NCI-H446 treated with DMSO at 0.1 percent for 48 hours (cell line): ENCODE measurements at places on chromosomes 3 and 15.

DNA sequence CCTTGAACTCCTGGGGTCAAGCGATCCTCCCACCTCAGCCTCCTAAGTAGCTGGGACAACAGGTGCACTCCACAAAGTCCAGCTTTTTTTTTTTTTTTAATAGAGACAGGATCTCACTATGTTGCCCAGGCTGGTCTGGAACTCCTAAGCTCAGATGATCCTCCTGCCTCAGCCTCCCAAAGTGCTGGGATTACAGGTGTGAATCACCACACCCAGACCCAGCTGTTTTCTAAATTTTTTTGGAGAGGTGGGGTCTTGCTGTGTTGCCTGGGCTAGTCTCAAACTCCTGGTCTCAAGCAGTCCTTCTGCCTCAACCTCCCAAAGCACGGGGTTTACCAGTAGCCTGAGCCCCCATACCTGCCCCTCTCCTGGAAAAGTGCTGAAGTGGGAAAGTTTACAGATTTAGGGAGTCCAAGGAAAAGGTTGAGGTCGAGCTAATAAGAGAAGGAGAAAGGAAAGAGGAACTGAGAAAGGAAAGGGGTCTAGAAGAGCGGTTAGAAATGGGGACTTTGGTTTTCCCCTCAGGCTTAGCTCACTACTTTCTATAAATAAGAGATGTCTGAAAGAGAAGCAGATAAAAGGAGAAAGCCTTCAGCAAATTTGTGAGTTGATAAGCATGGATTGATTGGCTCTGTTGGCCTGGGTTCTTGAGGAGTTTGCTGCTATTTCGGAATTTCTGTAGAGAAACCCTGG lies 23.6 kb downstream of the UBE2E1 start:
- no peak for DNase-seq

DNA sequence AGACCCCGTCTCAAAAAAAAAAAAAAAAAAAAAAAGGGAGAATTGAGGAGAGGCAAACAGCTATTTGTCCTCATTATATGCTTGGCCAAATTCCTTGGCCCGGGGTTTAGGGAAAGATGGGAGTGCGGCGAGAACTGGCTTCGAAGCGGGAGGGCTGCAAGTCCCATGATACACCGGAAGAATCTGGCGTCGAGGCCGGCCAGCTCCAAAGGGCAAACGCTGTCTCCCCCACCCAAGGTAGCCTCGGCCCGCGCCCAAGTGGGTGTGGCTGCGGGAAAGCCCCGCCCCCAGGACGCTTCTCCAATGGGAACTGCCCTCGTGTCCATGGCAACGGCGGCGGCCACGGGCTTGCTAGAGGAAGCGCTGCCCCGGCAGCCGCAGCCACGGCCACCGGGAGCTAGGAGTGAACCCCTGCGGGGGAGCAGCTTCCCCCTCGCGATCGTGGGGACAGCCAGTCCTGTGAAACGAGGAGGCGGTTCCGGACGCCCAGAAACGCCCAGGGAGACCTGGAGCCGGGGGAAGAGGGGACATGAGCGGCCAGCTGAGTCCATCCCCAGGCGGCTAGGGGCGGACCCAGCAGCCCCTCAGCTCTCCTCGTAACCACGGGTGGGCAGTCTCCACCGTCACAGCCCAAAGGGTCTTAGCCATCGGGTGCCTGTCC lies at the start of gene TTLL13:
TSS of gene TTLL13 (plus strand) at position 354 of the 661 bp plus-strand sequence. CDS start 1,075 bp downstream, outside the sequence.
- DNase-seq, result peak; percentile 65

DNA sequence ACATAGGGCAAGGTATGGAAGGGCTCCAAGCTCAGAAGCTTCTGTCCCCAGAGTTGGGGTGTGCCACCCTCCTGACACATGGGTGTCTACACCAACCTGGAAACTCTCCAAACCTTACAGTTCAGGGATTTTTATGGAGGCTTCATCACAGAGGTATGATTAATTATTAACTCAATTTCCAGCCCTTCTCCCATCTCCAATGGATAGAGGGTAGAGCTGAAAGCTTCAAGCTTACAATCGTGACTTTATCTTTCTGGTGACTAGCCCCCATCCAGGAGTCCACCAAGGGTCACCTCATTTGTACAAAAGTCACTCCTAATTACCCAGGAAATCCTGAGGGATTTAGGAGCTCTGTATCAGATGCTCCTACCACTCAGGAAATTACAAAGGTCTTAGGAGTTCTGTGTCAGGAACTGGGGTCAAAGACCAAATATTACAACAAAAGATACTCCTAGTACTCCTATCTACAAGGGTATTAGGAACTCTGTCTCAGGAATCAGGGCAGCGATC lies 62.7 kb downstream of the TFDP2 start:
- DNase-seq, result no peak

- peak; percentile 12 for DNase-seq
Measured at GRCh38 chr3:19866751-19867347, 67.2 kb downstream of the EFHB start.

DNA sequence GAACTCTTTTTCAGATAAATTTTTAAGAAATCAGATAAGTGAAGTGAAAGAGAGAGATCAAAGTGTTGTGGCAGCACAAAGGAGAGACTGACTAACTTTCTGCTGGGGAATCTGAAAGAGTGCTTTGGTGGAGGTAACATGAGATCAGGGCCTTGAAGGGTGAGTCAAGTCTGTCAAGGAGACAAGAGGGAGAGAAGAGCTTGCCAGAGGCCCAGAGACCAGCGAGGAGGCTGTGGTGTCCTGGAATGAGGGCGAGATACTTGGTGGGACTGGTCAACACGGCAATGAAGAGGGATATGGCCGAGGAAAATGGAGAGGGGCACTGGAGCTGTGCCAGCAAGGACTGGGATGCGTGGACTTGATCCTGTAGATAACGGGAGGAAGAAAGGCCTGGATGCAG lies 4.6 kb downstream of the TADA3 start:
- no peak for DNase-seq

GRCh38 chr3:89635137-89635536 lies 527.7 kb downstream of the EPHA3 start:
- DNase-seq, result no peak

DNA sequence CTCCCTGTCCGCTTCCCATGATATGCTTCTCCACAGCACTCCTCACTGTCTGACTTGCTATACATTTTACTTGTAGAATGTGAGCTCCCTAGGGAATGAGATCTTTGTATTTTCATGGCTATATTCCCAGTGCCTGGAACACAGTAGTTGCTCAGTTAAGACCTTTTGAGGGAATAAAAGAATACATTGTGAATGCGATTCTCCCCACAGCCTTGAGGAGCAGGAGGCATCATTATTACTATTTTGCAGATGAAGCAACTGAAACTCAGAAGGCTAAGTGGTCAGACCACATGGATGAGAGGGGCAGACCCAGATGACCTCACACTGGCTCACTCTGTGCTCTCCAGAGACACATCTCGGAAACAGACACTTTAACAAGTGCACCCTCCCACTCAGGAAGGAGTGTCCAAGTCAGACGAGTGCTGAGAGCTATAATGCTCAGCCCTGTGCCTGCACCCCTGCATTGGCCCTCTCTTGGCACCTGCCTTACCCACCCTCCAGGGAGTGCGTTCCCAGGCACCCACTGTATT lies 46.8 kb downstream of the SST start:
- no peak for DNase-seq

GRCh38 chr3:66464512-66464894 lies 36.3 kb downstream of the LRIG1 start:
- no peak for DNase-seq

DNA sequence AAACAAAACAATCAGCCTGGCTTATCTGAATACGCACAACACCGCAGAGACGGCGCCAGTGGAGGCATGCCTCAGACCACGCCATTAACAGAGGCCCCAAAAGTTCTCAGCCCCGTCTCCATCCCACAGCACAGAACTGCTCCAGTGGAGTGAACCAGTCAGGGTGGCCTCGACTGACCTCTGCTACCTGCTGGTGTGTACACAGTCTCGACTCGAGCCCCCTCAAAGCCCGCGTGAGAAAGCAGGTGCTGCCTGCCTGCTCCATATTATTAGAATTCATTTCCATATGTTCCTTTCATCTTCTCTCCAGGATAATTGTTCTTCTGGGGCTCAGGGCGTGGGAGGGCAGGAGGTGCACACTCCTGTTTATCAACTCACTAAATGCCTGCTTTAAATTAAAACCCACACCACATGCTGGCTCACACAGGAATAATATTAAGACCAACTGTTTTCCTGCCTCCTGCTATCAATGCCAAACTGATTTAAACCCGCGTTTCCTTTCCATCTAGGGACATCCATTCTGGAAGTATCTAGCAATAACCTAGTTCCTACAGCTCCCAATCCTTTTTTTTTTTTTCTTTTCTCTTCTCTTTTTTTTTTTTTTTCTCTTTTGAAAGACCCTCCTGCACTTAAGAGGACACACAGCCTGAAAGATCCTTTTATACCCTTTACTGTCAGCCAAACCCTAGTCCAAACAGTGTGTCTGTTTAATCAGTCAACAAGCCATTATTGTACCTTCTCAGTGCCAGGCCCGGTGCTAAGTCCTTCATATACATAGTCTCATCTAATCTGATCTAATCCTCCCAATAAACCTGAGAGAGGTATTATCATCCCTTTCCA lies 101.2 kb downstream of the TLE3 start:
- DNase-seq, result no peak

DNA sequence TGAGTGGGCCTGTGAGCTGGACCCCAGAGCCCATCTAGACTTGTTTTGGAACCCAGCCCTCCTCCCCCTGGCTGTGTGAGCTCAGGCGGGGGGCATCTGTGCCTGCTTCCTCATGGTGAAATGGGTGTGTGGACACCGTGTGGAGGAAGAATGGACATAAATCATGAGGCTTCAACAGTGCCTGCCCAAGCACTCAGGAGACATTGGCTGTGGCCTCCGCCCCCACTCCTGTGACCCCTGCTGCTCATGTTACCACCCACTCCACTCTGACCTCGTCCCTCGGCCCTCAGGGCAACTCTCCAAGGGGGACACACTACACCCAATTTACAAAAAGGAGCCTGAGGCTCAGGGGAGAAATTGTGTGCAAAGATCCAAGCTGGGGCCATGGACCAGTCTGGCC lies 16.6 kb downstream of the TPRA1 start:
- no peak for DNase-seq

GRCh38 chr3:16053794-16054193 lies 120.7 kb upstream of the GALNT15 start:
- no peak for DNase-seq

GRCh38 chr15:80953953-80954778 lies 35.5 kb downstream of the MESD start:
- no peak for DNase-seq

DNA sequence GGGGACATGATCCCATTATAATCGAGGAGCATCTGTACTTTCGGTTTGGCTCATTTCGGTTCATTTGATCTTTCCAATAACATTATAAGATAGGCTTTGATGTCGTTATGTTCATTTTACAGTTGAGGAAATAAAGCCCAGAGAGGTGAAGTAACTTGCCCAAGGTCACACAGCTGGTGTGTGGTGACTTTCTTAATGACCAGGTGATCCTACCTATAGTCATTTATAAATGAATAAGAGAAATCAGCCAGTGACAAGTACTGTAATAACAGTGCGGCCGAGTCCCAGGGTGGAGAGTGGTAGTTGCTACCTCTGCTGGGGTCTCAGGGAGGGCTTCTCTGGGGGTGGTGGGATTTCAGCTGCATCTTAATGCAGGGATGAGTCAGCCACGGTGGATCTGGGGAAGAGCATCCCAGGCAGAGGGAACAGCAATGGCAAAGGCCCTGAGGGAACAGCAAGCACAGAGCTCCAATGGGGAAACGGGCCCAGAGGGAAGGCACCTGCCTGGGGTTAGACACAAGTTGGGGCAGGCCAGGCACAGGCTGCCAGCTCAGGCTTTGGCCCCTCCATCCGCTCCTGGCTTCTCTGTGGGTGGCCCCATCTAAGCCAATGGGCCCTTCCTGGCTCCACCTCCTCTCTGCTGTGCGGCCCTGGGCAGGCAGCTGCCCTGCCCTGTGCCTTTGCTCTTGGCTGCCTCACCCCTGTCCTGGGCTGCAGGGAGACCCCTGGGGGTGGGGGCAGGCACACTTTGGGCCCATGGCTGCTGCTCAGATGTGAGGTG lies 1.1 kb upstream of the FBLN2 start:
- DNase-seq, result no peak

DNA sequence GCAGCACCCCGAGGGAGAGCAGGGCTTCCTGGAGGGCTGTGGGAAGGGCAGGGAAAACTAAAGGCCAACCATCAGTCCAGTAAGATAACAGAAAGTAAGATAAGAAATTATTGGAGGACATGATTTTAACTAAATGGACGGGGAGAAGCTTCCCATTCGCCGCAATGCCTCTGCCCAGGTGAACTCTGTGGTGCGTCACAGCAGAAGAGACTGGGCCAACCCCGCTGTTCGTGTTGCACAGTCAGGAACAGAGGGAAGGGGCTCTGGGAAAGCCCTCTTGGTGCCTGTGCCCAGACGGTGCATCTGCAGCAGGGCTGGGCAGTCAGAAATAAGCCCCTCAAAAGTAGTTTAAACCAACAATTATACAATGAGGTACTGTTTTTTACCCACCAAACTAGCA lies 284.1 kb downstream of the OCA2 start:
- DNase-seq, result no peak

DNA sequence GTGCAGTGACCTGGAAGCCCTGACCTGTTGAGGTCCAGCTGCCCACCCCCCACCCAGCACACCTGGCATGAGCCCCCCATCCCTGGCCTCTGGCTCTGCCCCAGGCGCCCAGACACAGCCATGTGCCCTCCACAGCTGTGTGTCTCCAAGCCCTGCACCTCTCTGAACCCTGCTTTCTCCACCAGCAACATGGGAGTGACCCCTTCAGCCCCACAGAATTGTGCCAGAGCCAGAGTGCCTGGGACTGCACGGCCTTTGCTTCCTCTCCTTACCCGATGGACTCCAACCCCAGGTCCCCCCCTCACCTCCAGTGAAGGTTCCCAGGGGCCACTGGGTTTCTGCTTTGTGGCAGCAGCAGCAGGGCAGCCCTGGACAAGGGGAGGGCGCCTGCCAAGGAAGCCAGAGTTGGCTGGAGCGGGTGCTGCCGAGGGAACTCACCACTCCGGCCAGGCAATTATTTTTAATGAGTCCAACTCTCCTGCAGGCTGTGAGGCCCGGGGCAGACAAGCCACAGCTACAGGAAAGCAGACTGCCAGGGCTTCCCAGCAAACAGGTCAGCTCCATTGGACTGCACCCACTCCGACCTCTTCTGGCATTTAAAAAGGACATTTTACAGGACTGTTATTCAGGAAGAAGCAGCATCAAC lies 24.1 kb downstream of the PRR20G start:
- no peak for DNase-seq

- DNase-seq, result no peak
Measured at GRCh38 chr15:32861761-32862160, 144.0 kb downstream of the GREM1 start.

DNA sequence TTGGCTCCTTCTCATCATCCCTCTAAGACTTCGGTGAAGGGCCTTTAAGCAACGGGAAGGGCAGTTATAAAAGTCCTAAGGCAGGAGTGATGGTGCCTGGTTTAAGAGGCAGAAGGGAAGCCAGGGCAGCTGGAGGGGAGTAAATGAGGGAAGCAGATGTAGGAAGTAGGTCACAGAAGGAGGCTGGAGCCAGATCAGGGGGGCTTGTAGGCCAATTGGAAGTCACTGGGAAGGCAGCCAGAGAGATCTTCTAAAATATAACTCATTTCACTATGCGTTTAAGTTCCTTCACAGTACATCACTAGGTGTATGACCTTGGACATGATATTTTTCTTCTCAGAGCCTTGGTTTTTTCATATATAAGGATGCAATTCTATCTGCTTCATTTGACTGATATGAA lies 94.7 kb downstream of the MYH15 start:
- no peak for DNase-seq
